H4 (cell line): ENCODE measurements at places on chromosomes 1 and 21.

DNA sequence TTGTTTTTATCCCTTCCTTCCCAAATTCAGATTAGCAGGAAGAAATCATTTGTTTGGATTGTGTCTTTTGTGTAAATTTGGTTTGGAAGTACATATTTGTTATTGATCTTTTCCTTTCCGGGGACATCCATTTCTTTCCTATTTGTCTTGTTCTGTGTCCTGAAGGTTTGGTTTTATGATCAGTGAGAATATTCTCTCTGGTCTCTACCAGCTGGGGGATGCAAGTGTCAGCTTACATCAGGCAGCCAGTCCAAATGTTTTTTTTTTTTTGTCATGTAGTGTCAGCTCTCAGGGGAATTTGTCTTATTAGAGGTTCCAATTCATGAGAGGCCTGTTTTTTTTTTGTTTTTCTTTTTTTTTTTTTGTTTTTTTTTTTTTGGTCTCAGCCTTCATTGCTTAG, 479.2 kb upstream of the LRRC7 start:
- no peak for DNase-seq

DNA sequence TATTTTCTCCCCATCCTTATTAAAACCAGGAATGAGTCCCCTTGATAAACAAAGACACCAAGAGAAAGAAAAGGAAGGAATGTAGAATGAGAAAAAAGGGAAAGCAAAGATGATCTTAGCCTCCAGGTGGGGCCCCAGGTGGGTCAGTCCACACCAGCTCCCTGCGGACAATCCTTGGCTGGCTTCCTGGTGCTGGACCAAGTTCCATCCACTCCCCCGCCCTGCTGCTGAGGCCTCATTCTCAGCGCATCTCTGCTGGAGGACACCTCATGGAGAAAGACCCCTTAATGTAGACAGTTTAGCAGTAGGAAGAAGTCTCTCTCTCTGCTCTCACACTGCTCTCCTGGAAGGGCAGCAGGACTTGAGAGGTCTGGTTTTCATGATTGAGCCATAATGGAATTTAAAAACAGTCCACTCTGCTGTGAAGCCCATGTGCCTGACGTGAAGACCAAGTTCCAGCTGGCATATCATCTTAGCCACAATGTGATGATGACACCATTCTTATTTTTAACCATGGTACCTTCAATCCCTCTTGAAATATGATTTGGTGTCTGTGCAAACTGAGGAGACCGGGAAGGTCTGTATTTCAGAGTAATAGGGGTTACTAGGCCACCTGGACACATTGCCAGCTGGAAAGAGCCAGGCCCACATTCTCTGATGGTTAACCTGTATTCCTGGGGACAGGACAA, 83.1 kb downstream of the WLS start:
- no peak for DNase-seq

GRCh38 chr1:111193712-111194480, 6.5 kb downstream of the DENND2D start:
- DNase-seq = no peak

GRCh38 chr1:13760340-13760739, 60.4 kb downstream of the PRDM2 start:
- DNase-seq = no peak

DNA sequence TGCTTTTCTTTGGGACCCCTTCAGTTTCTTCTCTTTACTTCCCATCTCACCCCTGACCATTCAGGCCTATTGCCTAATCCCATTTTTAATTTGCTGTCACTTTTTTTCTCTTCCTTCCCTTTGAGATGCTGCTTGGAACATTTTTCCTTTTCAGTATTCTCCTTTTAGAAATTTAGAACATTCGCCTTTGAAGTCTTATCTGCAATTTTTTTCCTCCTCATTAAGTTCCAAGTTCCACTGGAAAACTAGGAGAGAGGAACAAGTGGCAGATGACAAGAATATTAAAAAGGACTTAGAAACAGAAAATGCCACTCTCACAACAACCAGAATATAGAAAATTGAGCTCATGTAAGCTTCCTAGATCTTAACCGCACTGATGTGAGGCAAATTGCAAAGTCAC, 126.6 kb downstream of the PSMG1 start:
- DNase-seq = no peak

GRCh38 chr1:32635508-32636277, 14.7 kb downstream of the ZBTB8OS start:
- no peak for DNase-seq

- DNase-seq = no peak
Observed at GRCh38 chr1:38872401-38873026, 634 bp downstream of the MYCBP start.

DNA sequence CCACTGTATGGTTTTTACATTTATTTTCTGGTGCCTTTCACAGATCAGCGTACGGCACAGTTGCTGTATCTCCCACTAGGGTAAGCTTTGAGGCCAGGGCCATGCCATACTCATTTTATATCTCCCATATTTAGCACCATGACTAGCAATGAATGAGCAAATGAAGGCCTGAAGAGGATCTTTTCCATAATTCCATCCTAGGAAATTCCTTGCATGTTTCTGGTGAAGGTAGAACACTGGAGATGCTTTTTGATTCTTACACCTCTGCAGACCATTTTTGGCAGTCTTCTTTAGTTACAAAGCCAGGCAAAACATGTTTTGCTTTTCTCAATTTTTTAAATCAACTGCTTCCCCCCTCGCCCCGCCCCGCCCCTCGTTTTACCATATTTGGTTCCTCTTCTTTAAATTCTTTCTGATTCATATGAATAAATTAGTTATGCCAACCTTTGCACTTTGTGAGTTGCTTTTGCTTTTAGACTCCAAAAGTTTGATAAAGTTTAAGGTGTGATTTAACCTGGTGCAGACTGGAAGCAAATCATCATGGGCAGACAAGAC, 78.9 kb upstream of the AK4 start:
- no peak for DNase-seq

- no peak for DNase-seq
Observed at GRCh38 chr1:220371324-220371723, 99.1 kb upstream of the RAB3GAP2 start.

GRCh38 chr1:167695756-167696561, 25.8 kb upstream of the MPZL1 start:
- no peak for DNase-seq

- peak; percentile 85 for DNase-seq
Observed at GRCh38 chr21:38984982-38985567, 179.3 kb downstream of the ETS2 start.

DNA sequence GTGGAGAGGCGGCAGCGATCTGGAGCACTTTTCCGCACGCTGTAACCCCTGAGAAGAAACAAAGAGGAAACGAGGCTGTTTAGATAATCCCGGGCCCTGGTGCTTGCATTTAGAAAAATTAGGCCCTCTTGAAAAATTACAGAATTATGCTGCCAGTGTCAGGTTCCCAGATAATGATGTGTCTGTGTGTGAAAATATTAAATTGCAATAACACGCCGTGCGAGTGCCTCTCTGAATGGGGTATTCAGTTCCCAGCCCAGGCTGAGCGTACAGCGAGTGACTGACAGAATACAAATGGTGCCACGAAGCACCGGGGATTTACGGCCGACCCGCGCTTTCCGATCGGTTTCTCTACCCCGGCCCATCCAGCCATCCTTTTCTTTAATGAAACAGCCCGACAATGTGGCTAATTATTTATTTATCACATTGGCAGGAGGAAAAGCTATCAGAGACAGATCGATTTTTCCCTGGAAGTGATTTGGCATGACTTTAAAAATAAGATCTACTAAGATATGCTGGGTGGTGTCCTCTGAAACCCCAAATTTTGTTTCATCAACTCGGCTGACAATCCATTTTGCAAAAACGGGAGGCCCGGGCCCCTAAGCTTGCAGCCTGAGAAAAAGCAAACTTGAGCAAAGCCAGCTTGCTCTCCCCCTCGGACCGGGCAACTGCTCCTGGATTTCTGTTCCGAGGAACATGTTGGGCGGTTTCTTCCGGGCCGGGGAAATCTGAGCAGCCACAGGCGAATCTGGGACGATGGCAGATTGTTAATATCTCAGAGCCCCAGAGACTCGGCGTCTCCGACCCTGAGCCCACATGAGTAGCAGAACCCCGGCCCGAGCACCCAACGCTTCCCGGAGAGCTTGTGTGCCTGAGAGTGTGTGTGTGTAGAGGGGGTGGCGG, 11.3 kb downstream of the PRDM16 start:
- DNase-seq = no peak

GRCh38 chr1:219264561-219264960, 90.9 kb downstream of the LYPLAL1 start:
- DNase-seq = no peak

DNA sequence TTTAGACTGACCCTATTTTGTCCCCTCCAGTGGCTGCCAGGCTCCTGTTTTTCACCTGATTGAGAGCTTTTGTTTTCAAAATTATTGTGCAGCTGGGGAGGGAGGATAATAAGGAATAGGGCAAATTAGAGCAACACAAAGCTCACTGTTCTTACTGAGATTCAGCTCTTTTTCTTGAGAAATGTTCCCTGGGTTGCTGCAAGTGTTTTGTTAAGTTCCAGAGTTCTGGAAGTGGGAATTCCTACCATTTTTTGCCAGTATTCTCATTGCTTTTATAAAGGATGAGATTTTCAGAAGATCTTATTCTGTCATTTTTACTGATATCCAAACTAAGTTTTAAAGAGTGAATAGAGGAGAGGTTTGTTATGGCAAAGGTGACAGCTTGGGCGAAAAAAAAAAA, 417.7 kb downstream of the SIPA1L2 start:
- DNase-seq = no peak

DNA sequence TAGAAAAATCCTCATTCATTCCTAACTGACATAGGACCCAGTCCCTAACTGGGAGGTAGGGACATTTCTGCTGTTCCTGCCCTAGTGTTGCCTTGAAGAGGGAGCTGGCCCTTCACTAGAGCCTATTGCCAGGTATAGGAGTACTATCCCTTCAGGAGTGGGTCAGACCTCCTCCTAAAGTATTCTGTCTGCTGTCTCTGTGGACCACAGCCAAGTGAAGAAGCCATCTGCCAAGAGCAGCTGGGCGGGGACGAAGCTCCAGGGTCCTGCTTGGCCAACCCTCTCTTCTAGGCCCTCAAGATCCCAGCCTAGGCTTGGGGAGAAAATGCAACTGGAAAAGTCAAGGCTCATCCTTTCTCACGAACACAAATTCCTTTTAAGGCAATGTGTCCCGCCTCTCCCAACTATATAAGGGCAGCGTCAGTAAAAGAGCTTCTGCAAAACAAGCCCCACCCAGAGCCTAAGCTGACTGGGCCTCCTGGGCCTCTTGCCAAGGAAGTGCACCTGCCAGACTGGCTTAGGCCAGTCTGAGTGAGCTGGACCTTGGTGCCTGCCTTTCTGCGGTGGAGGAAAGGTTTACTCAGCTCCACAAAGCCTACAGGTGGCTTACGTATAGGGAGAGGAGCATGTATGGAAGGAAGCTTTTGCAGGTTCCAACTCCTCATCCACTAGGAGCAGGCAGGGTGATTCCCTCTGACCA, 638 bp upstream of the TUFT1 start:
- peak; percentile 94 for DNase-seq

GRCh38 chr1:58013237-58013636, 533.3 kb downstream of the OMA1 start:
- no peak for DNase-seq

GRCh38 chr1:26102526-26102925, 9.1 kb upstream of the PDIK1L start:
- no peak for DNase-seq
